M059J (cell line): ENCODE measurements at places on chromosomes 5 and 9.
A peak's percentile ranks its signal among the peaks of the same experiment; 100 is the strongest.

GRCh38 chr9:35937227-35937626 is 20.7 kb downstream of the OR2S2 start:
- DNase-seq: no peak

GRCh38 chr9:81885602-81886001 is 42.6 kb upstream of the SPATA31D4 start:
- DNase-seq: no peak

DNA sequence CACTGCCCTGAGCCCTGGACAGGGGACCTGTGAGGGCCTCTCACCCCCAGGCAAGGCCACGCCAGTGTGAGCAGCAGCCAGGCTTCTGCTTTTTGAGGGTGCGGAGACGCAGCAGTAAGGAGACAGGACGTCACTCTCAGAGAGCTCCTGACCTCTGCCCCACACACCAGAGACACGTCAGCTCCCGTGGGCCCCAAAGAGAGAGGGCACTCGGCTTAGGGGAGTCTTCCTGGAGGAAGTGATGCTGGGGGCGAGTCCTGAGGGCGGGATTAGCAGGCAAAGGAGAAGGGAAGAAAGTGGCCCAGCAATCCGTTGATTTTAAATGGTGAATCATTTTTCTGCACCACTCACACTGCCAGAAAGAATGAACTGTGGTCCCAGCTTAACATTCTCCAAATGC is 24.0 kb upstream of the SLC9A3 start:
- peak; percentile 53 for DNase-seq

GRCh38 chr5:68344447-68345111 is 129.0 kb downstream of the PIK3R1 start:
- DNase-seq: peak; percentile 96

DNA sequence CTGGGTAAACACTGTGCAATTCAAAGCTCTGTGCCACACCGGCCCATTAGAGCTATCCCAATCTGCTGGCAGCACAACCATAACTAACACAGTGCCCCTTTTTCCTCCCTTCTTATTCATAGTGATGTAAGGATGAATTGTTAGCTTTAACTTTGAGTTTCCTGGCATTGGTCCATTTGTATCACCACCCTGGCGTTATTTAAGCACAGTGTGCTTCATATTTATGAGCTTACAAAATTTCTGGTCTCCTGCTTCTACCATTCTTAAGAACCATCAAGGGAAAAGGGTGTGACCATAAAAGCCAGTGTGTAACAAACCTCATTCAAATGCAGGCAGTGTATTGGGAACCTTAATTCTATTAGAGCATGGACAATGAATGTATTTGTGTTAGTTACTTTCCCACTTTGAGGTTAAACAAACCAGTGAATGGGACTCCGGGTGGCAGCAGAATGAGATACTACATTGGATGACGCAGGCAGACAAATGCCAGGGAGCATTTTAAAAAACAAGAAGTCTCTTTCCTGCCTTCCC is 222.6 kb downstream of the TMEM161B start:
- no peak for DNase-seq

DNA sequence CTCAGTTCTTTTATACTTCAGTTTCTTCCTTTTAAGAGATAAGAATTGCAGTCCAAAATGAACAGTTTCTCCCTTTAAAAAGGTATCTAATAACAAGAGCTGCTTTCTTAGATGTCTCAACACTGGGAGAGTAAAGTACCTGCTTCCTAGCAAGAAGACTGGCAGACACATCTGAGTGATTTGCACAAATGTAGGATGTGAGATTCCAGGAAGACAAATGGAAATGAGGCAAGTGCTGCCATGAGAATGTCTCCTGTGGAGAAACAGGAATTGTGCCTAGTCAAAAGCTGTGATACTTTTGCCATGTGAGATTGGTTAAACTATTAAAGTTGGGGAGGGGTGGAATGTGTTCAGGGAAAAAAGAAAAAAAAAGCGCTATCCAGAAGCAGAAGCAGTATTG is 159.1 kb downstream of the HTR1A start:
- no peak for DNase-seq

DNA sequence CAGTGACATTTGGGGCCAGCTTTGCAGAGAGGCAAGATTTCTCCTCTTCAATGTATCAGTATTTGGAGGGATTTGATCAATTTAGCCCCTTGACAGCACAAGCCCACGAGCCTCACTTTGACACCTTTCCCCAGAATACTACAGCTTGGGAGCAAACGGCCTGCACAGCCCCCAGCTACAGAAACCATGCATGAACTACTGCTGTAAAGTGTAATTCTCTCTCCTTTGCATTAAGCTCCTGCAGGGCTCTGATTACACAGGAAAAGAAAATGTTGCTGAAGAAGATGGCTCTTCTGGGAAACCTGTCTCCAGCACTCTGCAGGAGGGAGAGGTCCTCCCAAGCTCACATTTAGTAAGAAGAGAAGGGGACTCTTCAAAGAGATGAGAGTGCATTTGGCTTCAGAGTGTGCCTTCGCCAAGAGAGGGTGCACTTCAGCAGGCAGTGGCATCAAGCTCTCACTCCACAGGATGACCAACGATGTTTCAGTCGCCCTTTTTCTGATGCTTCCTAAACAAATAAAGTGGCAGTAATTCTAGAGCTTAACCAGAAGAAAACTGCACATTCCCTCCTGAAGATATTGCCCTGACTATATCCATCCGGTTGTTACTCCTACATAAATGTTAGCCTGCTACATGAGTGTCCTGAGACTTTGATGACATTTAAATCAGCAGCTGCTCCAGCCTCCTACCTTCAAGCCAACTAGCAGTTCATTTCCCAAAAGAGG is 272.2 kb downstream of the AUH start:
- peak; percentile 68 for DNase-seq

DNA sequence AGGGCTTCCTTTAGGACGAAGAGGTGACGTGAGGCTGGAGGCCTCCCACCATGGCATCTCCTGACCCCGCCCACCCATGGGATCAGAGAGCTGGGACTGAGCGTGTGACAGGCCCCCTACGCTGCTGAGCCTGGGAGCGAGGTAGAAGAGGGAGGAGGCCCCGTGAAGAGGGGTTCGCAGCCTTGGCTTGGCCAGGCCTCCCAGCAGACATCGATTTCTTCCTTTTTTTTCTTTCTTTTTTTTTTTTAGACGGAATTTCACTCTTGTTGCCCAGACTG is 39.5 kb downstream of the PTGES start:
- DNase-seq: no peak

DNA sequence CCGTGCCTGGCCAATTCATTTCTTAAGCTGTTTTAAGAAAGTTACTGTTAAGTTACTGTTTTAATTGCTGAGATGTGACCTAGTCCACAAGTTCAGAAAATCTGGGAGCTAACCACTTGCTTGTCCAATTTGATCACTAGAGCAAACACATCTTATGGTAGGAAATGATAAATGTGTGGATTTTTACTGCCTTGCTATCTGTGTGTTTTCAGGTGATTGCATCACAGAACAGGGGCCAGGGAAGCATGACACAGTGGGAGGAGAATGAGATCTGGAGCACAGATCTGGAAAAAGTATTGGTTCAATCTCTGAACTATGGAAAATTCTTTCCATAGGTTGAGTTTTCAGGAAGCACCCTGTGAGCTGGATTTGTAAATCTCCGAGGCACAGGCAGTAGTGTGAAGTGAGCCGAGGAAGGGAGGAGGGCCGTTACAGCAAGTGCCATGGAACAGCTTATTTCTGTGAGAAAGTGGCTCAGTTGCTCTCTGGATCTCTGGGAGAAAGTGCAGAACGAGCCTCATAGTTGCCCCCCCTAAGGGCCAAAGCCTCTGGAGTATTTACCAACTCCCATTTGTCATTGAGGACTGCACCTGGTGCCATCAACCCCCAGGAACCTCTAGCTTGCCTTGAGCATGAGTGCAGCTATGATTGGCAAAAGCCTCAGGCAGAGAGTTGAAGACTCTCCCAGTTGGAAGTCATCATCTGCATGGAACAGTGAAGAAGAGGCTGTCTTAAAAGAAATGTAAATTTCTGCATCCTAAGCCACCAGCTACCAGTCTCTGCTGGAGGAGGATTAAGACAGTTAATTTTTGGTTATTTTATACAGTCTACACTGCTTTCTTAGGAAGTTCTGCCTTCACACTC is 161.8 kb upstream of the CLINT1 start:
- no peak for DNase-seq

DNA sequence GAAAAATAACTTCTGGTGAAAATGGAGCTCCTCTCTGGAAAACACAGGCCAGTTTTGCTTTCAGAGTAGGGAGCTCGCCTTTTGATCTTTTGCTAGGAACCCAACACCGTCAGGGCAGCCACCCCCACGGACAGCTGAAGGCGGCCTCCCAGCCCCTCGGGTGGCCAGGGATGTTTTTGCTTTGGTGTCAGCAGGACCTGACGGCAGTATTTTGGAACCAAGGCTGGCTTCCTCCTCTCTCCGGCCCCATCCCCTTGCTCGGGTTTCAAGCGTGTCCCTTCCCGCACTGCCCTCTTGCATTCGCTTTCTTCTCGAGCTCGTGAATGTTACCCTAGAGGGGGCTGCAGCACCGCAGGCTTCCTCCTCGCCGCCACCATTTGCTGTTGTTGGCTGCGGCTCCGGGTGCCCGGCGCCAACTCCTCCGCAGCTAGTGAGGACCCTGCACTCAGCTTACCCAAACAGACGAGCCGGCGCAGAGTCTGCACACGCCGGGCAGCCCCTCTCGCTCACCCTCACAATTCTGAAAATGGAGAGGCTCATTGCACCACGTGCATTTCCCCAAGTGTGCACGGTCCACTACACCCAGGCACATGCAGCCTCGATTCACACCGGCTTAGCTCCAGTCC is 35.5 kb upstream of the ADAMTSL1 start:
- peak; percentile 69 for DNase-seq

DNA sequence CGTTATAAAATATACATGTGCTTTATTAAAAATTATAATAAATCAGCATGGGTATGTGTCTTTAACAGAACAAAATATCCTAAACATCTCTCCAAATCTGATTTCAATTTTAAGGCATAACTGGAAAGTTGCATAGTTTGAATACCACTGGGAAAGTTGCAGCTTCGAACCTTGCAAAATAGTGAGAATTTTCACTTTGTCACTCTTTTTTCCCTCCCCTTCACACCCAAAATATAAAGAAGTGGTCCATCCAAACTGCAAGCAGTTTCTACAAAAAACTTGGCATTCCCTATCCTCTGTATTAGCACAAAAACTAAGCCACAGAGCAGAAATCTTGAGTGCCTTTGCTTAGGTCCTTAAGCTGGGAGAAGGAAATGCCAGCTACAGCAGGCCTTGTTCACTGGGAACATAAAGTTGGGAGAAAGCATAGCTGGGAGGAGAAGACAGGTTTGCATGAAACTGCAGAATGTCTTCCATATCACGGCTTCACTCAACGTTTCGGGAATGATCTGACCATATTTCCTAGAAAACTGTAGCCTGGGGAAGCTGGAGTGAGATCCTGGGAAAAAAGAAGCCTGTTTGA is 400.3 kb downstream of the EBF1 start:
- no peak for DNase-seq

- no peak for DNase-seq
Observed at GRCh38 chr5:54691656-54692055, 174.1 kb downstream of the SNX18 start.

DNA sequence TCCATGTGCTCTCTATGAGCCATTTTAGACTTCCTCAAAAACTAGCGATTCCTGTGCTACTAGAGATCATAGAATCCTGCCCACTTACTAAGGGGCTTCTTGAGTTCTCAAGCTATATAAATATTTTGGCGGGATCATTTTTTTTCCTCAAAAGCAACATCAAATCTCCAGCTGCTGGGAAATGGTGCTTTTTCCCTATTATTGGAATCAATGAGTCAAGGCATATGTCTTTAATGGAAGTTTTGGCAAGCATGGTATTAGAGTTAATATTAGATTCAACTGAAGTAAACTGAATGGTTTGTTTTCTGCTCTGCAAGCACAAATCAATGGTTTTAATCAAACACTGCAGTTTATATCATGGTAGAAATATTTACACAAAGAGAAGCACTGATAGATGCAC is 369.9 kb upstream of the PTGER4 start:
- DNase-seq: no peak

GRCh38 chr5:109588281-109589035 is 101.3 kb upstream of the MAN2A1 start:
- no peak for DNase-seq

DNA sequence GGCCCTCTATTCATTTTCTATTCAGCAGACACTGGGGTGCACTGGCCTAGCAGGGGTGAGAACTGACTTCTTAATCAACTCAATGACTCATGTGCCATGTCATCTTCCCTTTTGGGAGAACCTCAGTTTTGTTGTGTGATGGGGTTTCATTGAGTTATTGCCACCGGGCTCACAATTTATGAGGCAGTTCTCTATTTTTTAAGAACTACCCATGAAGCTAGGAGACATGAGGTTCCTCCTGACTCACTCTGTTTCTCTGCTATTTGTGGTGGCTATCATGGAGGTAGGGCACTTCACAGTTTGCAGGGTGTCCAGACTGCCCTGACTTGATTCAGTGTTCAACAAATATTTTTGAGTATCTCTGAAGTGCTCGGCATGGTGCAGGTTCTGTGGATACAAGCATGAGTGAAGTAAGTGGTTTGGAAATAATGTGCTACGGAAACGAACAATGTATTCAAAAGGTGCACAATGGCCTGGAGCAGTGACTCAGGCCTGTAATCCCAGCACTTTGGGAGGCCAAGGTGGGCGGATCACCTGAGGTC is 39.3 kb downstream of the SPARC start:
- DNase-seq: peak; percentile 58

DNA sequence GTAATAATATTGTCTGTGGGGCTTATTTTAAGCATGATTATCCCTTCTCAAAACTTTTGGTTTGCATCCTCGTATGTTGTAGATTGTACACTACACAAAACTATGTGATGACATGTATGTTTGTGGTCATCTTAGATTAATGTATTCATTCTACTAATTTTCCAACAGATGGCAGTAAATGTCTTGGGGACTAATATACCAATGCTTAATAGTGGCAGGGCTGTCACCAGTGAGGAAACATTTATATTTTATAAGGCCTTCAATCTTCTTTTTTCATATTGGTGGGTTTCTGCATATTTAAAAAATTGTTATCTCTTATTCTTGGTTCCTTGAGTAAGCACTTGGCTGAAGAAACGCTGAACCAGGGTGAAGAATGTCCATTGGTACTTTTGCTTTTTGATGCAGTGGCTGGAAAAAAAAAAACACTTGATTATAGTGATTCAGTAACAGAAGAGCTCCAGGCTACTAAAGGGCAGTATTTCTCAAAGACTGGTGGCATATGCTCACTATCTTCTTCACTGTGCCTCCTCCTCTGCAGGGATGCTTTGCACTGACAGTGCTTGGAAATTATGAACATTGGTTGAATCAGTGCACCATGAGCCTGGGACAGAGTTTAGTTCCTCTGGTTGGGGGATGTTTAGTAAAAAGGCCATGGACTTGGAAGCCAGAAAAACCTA is 530.3 kb downstream of the RASEF start:
- no peak for DNase-seq

DNA sequence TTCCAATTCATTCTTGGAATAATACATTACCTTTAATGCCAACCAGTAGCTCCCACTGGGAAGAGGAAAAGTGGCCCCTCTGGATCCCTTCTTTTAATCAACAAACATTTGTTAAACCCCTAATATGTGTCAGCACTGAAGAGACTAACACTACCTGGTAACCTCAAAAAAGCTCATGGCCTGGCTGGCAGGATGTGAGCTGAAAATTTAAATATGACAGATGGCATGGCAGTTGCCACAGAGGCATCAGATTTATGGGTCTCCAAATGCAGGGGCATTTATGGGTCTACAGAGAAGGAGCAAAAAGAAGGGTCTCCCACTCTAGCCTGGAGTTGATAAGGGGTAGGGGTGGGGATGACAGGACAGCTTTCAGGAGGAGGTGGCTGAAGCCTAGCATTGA is 12.5 kb downstream of the DNAH5 start:
- DNase-seq: no peak
